Peyer's patch (tissue), 4 donors: ENCODE measurements at places on chromosomes 6 and 20.

- no peak for DNase-seq
- no peaks in the 10 kb centered on the region for H3K27me3 ChIP-seq
- no peak overlapping the region for H3K4me3 ChIP-seq
- H3K36me3 ChIP-seq: no peaks in the 10 kb centered on the region
Observed at GRCh38 chr6:78599526-78599925, 267.8 kb upstream of the IRAK1BP1 start.

DNA sequence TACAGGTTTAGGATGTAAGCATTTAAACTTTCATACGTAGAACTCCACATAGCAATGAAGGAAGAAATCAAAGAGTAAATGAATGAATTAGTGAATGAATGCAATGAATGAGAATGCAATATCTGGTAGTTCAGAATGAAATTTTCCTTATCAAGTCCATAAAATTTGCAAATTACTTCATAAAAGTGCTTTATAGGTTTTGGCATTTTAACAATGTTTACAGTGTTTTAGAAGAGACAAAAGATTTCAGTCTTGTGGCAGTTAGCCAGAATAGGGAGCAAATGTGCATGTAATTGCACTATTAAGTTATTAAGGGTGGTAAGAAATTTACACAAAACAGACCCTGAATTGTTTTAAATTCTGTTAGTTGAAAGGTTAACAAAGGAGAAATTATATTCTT is 739.4 kb upstream of the FLRT3 start:
- H3K4me1 ChIP-seq: no peaks in the 10 kb centered on the region
- no peak for DNase-seq
- H3K27ac ChIP-seq: no peak overlapping the region
- H3K36me3 ChIP-seq: no peaks in the 10 kb centered on the region
- no peak overlapping the region for H3K4me3 ChIP-seq

GRCh38 chr6:136618086-136618485 is 67.9 kb upstream of the MAP7 start:
- H3K27me3 ChIP-seq: no peaks in the 10 kb centered on the region
- DNase-seq: no peak
- no peak overlapping the region for H3K4me3 ChIP-seq
- no peaks in the 10 kb centered on the region for H3K4me1 ChIP-seq
- no peak overlapping the region for H3K27ac ChIP-seq
- no peaks in the 10 kb centered on the region for H3K36me3 ChIP-seq

DNA sequence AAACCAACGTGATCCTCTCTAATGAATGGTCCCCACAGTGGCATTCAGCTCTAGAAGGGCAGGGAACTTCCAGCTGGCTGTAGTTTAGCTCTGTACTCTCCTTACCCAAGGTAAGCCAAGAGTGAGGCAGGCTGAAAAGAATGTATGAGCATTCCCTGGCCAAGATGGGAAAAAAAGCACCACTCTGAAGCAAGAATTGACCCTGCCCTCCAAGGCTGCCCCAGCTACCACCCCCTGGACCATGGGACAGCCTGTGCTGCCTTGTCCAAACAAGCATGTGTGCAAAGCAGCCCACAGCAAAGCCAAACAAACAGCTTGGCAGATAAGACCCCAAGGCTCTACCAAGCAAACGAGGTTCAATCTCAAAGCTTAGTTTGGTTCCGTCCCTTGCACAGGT is 73.9 kb downstream of the GFOD1 start:
- H3K36me3 ChIP-seq: no peaks in the 10 kb centered on the region
- H3K4me3 ChIP-seq: no peak overlapping the region
- H3K4me1 ChIP-seq: no peaks in the 10 kb centered on the region
- H3K27me3 ChIP-seq: no peaks in the 10 kb centered on the region
- no peak overlapping the region for H3K27ac ChIP-seq

DNA sequence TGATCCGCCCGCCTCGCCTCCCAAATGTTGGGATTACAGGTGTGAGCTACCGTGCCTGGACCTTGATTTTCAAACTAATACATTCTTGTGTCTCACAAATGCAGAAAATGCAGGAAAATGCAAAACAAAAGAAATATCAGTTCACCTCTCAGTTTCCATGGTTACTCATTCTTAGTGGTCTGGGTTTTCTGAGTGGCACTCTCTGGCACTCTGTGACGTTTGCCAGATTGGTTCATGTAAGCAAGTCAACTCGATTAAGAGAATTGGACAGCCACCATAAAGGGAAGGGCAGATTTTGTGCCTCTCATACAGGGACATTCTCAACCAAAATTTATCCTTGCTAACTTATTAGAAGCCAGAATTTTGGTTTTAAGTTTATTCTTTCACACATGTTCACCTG is 8.6 kb downstream of the CMTR1 start:
- peaks cover 4% of the 10 kb centered on the region for H3K4me1 ChIP-seq
- DNase-seq: no peak
- peaks cover 50% of the 10 kb centered on the region for H3K36me3 ChIP-seq
- H3K27ac ChIP-seq: no peak overlapping the region
- H3K4me3 ChIP-seq: no peak overlapping the region

- DNase-seq: no peak
- H3K27ac ChIP-seq: no peak overlapping the region
- no peaks in the 10 kb centered on the region for H3K27me3 ChIP-seq
- no peaks in the 10 kb centered on the region for H3K4me1 ChIP-seq
Observed at GRCh38 chr20:55882910-55883309, 122.4 kb downstream of the CBLN4 start.

DNA sequence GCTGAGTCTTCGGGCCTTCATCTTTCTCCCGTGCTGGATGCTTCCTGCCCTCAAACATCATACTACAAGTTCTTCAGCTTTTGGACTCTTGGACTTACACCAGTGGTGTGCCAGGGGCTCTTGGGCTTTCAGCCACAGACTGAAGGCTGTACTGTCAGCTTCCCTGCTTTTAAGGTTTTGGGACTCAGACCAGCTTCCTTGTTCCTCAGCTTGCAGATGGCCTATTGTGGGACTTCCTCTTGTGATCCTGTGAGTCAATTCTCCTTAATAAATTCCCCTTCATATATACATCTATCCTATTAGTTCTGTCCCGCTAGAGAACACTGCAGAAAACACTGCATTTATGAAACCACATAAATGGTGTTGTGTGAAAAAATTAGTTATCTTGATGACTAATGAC is 13.9 kb upstream of the BCLAF1 start:
- H3K27ac ChIP-seq: no peak overlapping the region
- no peaks in the 10 kb centered on the region for H3K4me1 ChIP-seq
- H3K27me3 ChIP-seq: no peaks in the 10 kb centered on the region
- DNase-seq: no peak

DNA sequence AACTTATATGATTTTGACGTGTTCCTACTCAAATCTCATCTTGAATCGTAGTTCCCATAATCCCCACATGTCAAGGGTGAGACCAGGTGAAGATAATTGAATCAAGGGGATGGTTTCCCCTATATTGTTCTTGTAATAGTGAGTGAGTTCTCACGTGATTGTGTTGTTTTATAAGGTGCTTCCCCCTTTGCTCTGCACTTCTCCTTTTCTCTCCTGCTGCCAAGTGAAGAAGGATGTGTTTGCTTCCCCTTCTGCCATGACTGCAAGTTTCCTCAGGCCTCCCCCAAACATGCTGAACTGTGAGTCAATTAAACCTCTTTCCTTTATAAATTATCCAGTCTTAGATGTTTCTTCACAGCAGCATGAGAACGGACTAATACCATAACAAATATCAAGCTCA is 83.2 kb downstream of the MANEA start:
- DNase-seq: no peak
- no peak overlapping the region for H3K27ac ChIP-seq
- no peaks in the 10 kb centered on the region for H3K36me3 ChIP-seq
- H3K4me1 ChIP-seq: no peaks in the 10 kb centered on the region
- H3K27me3 ChIP-seq: no peaks in the 10 kb centered on the region

- no peaks in the 10 kb centered on the region for H3K36me3 ChIP-seq
- H3K27ac ChIP-seq: no peak overlapping the region
- H3K4me3 ChIP-seq: no peak overlapping the region
- H3K4me1 ChIP-seq: no peaks in the 10 kb centered on the region
- DNase-seq: no peak
- no peaks in the 10 kb centered on the region for H3K27me3 ChIP-seq
Observed at GRCh38 chr6:68342286-68342685, 292.8 kb upstream of the ADGRB3 start.

- no peak overlapping the region for H3K4me3 ChIP-seq
- H3K4me1 ChIP-seq: no peaks in the 10 kb centered on the region
- H3K27me3 ChIP-seq: no peaks in the 10 kb centered on the region
- H3K27ac ChIP-seq: no peak overlapping the region
- no peaks in the 10 kb centered on the region for H3K36me3 ChIP-seq
Observed at GRCh38 chr6:1502041-1502440, 107.7 kb upstream of the FOXC1 start.

- H3K4me3 ChIP-seq: peak overlapping the region; percentile 92
- peak overlapping the region; percentile 89 for H3K27ac ChIP-seq
- no peaks in the 10 kb centered on the region for H3K36me3 ChIP-seq
- DNase-seq: peak; percentile 58
Observed at GRCh38 chr6:7108964-7109836, 1.4 kb downstream of the RREB1 start.

GRCh38 chr6:72102561-72102960 is 216.2 kb downstream of the RIMS1 start:
- no peak for DNase-seq
- H3K36me3 ChIP-seq: no peaks in the 10 kb centered on the region
- no peaks in the 10 kb centered on the region for H3K4me1 ChIP-seq
- H3K27me3 ChIP-seq: no peaks in the 10 kb centered on the region
- H3K4me3 ChIP-seq: no peak overlapping the region

- H3K4me1 ChIP-seq: no peaks in the 10 kb centered on the region
- no peak overlapping the region for H3K4me3 ChIP-seq
- DNase-seq: no peak
- H3K27ac ChIP-seq: no peak overlapping the region
- H3K27me3 ChIP-seq: no peaks in the 10 kb centered on the region
Observed at GRCh38 chr6:167416676-167417430, 92.0 kb downstream of the TTLL2 start.

GRCh38 chr20:47591231-47591630 is 89.5 kb downstream of the NCOA3 start:
- H3K27ac ChIP-seq: no peak overlapping the region
- no peaks in the 10 kb centered on the region for H3K27me3 ChIP-seq
- no peaks in the 10 kb centered on the region for H3K4me1 ChIP-seq
- H3K4me3 ChIP-seq: no peak overlapping the region
- peaks cover 3% of the 10 kb centered on the region for H3K36me3 ChIP-seq
- no peak for DNase-seq

DNA sequence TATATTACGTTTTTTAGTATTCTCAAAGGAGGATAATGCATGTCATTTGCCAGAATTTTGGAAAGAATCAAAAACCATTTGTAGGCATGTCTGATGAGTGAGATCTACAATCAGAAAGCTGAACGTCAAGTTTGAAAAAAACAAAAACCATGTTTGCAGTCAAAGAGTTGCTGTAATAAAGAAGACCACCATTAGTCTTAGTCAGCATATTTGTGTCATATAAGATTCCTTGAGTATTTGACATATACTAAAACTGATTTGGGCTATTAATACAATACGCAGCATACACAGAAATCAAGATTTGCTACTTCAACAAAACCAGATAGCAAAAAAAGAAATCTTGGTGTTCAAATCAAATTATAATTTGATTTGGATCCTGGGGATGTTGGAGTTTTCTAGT is 247.5 kb downstream of the SAMD5 start:
- no peaks in the 10 kb centered on the region for H3K36me3 ChIP-seq
- no peaks in the 10 kb centered on the region for H3K4me1 ChIP-seq
- H3K27ac ChIP-seq: no peak overlapping the region

DNA sequence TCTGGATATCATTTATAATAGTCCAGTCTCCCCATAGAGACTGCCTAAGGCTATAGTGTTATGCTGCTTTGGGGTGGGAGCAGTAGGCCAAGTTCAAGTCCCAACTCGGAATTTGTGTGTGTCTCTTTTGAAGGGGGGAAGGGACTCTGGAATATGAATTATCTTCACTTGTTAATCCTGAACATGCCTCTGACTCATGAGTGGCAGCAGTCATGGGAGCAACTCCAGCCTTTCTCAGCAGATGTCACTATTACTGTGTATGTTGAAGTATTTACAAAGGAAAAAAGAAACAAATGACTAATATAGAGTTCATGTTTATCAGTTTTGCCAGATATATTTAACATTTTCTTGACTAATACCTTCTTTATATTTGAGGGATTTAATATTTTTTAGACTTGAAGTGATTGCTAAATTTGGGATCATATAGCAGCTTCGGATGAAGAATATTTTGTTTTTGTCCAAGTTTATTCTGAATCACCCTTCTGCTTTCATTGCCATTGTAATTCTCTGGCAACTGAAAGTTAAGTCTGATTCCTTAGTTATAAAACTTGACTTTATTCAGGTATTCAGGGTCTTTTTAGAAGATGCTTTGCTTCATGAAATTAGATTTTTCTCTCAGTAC is 23.4 kb downstream of the FAM217A start:
- no peak overlapping the region for H3K27ac ChIP-seq
- no peak overlapping the region for H3K4me3 ChIP-seq
- no peaks in the 10 kb centered on the region for H3K4me1 ChIP-seq
- no peak for DNase-seq
- H3K27me3 ChIP-seq: no peaks in the 10 kb centered on the region
- no peaks in the 10 kb centered on the region for H3K36me3 ChIP-seq

DNA sequence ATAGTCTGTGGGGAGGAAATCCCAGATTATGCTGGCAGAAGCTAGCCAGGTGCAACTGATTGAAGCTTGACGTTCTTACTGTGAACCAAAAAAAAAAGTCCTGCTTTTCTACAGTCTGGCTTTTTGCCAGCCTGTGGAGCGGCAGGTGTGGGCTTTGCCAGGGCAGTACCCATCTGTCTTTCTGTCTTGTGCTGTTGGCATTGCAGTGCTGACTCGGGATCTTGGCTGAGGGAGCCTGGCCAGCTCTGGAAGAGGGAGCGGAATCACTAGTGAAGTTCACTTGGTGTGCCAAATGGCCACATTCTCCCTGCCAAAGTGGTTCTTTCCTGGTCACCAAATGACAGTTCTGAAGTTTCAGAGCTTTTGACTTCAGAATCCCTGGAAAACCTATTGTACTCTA is 5.0 kb downstream of the KIF3B start:
- H3K27me3 ChIP-seq: no peaks in the 10 kb centered on the region
- H3K4me1 ChIP-seq: peaks cover 9% of the 10 kb centered on the region
- no peak for DNase-seq
